ENCODE measurements at places on chromosomes 16 and 17.
A peak's percentile ranks its signal among the peaks of the same experiment; 100 is the strongest.

- DNase-seq: no peak
Observed at GRCh38 chr17:75488693-75489510, 26.4 kb downstream of the CASKIN2 start.

DNA sequence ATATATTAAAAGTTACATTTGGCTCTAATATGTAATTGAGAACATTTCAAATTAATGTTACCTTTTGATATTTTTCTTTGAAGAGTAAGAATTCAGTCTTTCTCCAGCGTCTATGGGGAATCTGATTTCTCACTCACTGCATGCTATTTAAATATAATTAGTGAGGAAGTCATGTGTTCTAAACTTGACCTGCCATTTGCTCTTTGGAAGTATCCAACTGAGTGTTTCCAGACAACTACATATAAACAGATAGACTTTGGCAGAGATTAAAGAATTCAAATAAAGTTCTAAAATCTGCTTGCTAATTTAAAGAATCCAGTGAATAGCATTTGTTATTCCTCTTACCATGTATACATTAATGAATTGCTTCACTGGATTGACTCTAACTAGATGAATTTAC lies 23.5 kb downstream of the OMG start:
- DNase-seq: no peak

- DNase-seq: no peak
Observed at GRCh38 chr17:77492446-77493237, 351.9 kb downstream of the SEC14L1 start.

DNA sequence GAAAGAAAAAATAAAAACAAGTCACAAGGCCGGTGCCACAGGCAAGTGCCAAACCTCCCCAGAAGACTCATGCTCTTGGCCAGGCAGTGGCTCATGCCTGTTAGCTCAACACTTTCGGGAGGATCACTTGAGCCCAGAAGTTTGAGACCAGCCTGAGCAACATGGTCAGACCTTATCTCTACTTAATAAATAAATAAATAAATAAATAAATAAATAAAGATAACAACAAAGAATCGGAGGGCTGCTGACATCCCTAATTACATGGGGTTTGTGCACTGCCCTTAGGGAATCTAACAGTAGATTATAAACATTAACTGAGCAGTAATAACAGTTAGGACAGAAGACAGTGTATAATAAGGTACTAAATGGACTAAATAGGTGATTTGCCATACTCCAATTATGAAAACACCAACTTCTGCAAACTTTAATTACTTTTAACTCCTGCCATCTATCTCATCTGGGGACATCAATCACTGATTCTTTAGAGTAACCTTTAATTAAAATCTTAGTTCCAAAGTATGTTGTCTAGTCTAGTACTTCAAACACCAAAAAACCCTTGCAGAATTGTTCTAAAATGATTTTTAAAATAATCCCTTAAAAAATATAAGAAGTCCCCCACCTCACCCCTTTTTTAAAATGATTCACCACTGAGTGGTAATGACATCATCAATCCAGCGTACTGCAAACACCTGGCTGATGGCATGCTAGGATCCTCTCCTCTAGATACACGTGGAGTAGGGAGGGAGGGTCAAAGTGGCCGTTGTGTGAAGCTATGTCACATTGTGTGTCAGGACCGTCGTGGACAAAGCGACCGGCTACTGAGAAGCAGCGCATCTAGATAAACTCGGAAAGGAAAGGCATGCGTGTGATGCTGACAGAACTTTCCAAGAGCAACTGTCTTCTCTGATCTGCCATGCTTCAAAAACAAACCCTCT lies 28.5 kb downstream of the CYTH1 start:
- DNase-seq: peak; percentile 52

DNA sequence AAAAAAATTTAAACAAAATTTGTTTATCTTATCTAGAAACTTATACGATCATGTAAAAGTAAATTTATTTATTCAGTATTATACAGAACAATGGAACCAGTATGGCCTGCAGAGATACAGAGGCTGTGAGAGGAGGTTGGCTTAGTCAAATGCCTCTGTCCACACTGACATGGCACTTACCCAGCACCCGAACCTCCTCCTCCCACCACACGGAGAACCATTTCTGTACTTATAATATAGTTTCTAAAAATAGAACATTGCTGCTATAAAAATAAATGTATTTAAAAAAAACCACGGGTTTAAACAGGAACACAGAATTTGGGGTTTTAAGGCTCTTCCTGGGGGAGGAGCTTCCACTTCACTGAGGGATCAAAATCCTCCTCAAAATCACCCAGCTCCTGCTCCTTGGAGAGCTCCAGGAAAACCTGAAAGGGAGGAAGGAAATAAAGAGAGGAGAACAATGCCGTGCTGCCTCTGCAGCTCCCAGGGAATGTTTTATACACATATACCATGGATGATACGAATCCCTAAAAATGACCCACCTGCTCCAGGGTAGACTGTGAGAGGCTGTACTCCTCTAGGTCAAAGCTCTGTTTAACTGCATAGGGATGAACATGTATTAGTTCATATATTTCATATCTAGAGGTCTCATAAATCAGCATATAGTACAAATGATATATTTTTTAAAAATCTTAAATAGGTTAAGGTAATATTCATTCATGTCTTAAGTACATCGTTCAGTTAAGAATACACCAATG lies 87.3 kb downstream of the ABCA8 start:
- no peak for DNase-seq

- no peak for DNase-seq
Observed at GRCh38 chr17:34257299-34257985, 2.4 kb downstream of the CCL2 start.

- no peak for DNase-seq
Observed at GRCh38 chr16:23754594-23755483, at the start of gene CHP2. Gene CHP2, plus strand, starts transcription at chr16:23755026. Its CDS starts 24 bp downstream, at chr16:23755050.

GRCh38 chr16:87560428-87561199 lies 41.7 kb upstream of the JPH3 start:
- DNase-seq: no peak

- no peak for DNase-seq
Observed at GRCh38 chr17:80394629-80395216, 20.2 kb upstream of the ENDOV start.

DNA sequence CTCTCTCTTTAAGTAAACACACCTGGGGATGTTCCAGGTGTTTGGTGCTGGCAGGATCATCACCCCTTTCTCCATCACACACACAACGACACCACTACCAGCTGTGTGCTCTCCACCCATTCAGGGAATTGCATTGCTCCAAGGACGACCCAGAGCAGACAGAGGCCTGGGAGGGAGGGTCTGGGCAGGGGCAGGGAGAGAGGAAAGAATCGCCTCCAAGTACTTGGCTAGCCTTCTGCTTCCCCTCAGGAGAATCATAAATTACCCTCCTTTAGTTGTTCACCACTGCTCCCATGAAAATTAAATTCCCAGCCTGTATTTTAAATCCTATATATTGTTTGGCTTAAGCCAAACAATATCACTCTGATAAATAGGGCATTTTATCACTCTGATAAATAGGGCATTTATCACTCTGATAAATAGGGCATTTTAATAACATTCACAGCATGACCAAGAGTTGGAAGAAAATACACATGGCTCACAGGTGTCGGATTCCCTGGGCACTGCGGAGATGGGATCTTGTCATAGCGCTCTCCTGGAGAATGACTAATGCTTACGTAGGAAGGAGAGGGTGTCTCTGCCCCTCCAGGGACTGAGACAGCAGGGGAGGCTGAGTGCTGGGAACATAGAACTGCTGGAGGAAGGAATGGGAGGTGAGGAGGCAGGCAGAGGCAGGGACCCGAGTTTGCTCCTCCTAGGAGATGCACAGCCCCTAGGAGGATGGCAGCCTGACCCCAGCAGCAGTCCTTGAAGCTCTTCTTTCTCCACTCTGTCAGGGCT lies 673.6 kb downstream of the HS3ST4 start:
- no peak for DNase-seq

GRCh38 chr17:80755650-80756405 lies 211.2 kb downstream of the RPTOR start:
- no peak for DNase-seq

GRCh38 chr17:61383689-61384201 lies 15.9 kb upstream of the TBX2 start:
- DNase-seq: no peak

DNA sequence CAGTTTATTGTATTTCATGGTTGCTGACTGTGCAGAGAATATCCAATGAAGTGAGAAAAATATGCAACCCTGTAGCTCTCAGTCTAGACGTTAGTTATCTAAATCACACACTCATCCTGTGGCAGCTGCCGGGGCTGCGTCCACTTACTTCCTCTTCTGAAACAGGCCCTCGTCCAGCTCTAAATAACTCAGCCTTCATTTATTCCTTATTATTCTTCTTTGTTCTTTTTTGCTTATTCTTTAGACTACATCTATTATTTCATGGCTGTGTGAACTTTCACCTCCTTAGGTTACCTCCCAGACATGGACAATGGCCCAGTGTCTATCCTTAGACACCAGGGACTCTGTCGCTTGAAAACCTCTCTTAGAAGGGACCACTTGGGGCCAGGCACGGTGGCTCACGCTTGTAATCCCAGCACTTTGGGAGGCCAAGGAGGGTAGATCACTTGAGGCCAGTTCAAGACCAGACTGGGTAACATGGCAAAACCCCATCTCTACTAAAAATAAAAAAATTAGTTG lies 3.4 kb upstream of the THUMPD1 start:
- DNase-seq: no peak

DNA sequence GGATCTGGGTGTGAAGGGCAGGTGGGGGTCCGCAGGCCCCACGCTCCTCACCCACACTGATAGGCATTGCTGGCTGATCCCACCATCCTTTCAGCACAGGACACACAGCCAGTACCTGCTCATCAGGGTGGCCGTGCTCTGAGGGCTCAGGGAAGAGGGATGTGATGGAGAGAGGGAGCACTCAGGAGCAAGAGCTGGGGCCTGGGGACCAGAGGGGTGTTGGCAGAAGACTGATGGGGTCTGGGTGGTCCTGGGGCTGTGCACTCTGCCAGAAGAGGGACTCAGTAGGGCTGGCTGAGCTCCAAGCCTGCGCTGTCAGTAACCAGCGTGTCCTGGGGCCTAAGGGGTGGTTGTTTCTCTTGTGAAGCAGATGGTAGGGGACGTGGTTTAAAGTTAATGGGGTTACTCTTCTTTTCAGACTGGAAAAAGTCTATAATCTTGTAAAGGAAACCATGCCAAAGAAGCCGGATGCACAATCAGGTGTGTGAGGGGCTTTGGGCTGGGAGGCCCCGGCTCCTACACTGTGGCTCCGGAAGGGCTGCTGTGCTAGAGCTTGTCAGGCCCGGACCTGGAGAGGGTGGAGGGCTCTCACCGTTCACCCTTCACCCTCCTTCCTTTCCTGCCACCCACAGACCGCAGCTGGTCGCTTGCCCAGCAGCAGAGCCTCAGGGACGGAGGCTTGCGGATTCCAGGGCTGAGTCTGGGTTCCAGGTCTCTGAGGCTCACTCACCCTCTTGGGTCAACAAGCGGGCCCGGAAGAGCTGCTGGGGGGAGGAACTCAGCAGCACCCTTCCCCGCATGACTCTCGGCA lies 27.8 kb downstream of the POLR3E start:
- DNase-seq: peak; percentile 14

GRCh38 chr16:89422527-89422904 lies 67.8 kb downstream of the ANKRD11 start:
- no peak for DNase-seq

- DNase-seq: no peak
Observed at GRCh38 chr16:53734908-53735307, 31.0 kb downstream of the FTO start.

DNA sequence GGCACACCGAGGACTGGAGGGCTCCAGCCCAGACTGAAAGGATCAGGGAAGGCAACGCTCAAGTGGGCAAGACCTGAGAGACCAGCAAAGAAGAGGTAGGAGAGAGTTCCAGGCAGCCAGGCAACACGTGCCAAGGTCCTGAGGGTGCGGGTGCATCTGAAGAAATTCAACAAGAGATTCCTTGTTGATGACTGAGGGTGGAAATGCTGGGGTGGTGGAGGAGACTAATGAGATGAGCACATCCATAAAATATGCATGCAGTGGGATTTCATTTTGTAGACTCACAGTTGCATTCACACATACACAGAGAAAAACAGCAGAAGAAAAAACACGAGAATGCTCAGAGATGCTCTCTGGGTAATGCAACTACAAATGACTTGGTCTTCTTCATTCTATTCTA lies 154.8 kb upstream of the FOXF1 start:
- DNase-seq: no peak

DNA sequence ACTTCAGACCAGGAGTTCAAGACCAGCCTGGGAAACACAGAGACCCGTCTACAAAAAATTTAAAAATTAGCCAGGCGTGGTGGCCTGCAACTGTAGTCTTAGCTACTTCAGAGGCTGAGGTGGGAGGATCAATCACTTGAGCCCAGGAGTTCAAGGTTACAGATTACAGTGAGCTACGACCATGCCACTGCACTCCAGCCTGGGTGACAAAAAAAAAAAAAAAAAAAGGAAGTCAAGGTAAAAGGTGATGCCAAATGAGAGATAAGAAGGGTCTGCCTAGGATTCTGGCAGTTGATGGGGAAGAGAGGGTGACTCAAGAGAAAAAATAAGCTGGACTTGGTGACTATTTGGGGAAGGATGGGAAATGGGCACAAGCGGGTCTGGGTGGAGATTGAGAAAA lies 32.5 kb downstream of the MYO18A start:
- DNase-seq: no peak

DNA sequence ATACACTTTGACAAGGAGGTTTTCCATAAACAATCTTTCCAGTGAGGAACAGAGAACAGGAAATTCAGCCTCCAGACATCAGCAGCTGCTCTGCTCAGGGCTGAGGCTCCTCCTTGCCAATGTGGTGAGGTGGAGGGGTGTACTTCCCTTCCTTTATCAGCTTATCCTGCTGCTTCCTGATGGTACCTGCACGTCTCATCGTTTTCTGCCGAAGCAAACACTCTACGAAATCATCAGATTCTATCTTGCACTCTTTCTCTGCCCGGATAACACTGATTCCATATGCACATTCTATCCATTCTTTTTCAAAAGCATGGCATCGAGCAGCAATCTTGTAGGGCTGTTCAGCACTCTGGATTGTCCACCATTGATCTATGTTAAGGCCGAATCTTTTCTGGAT lies 15.4 kb upstream of the SEZ6 start:
- DNase-seq: no peak

DNA sequence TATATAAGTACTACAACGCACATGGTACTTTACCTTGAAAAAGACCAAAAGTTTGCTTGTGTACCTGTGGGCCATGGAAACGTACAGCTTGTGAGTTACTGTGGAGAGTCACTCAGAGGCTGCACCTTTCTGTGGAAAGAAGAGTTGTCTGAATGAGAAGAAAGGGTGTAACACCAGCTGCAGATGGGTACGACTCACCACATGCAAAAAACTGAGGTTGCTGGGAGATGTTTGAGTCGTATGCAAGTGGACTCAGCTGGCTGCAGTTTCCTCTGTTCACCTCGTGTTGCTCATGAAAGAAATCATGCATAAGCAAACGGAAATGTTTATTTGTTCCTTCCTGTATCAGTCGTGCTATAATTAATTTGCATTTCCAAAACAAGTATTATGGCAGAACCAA lies 22.4 kb upstream of the DYNLRB2 start:
- DNase-seq: no peak

All from CD8-positive, alpha-beta T cell (primary cell).